ENCODE measurements at places on chromosomes 16 and 17.

DNA sequence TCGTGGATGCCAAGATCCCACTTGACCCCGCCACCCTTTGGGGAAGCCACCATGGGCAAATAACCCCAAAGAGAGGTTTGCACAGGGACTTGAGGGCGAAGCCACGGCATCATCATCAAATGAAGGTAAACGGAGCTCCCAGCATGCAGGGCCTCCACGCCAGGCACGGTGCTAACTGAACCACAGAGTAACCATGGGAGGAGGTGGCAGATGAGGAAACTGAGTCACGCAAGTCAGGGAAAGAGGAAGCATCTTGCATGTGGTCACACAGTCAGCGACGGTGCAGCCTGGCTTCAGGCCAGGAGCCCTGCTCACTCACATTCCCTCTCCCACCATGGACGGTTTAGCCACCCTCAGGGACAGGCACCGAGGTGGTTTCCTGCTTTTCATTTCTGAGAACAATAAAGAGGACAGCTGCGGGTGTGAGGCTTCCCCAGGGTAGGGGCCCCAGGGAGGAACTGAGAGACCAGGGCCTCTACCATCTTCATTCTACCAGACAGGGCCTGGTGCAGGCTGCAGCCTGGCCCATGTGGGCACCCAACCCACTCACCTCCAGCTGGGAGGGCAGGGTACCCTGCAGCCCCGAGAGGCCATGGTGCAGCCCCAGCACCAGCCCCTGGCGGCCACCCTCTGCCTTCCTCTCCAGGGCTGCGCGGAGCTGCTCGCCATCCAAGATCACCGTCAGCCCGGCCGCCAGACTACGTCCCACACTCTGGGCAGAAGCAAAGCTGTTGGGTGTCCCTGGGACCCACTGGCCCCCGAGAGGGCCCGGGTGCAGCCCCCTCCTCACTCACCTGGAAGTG lies 78.3 kb downstream of the RMI2 start:
- peak; percentile 73 for DNase-seq

GRCh38 chr17:40702271-40702670 lies 1.3 kb downstream of the KRT24 start:
- DNase-seq = no peak

GRCh38 chr17:80986046-80986445 lies 5.6 kb upstream of the CHMP6 start:
- DNase-seq = no peak

DNA sequence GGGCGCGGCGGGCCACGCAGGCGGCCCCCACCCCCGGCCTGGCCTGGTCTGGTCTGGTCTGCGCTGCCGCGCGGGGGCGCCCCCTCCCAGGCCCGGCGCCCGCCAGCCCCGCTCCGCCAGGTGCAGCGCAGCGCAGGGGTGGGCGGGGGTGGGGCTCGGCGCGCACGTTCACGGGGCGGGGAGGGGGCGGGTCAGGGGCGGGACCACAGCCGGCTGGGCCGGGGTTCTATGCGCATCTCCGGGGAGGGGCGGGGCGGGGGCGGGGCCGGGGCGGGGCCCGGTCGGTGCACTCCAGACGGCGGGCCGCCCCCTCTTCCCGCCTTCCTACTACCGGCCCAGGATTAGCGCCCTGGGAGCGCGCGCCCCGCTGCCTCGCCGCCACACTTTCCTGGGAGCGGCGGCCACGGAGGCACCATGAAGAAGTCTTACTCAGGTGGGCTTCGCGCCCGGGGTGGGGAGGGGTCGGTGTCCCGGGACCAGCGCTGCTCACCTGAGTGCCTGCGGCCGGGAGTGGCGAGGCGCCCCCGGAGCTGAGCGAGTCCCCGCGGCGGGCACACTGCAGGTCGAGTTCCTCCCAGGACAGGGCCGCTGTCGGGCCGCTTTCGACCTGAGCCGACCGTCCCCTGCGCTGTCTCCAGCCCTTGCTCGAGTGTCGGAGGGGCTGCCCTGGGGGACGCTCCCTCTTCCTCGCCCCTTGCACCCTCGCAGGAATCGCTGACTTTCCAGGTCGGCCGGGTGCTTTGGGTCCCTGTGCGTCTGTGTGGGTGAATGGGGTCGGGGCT lies 140.5 kb downstream of the SEC14L1 start:
- DNase-seq = no peak

- no peak for DNase-seq
These were observed 74.6 kb downstream of the SPAG9 start for GRCh38 chr17:51046046-51046445.

DNA sequence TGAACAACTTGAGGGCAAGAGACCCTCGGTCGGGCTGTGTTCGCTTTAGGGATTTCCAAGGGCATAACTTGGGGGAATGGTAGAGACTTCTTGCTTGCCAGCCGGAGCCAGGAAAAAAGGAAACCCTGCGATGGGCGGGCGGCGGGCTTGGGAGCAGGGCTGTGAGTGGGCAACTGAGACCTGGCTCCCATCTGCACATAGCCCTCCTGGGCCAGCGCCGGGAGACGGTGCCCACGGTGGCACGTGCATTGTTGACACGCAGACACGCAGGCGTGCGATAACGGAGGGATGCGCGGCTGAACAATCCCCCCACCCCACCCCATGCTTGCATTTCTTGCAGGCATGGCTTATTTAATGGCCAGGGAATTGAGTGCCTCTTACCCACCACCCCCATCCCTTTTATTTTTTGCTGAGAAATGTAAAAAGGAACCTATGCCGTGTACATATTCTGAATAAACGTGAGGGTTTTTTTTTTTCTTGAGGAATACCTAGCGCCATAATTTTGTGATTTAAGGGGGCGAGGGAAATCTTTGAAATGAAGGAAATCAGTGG lies 17.1 kb upstream of the ZFHX3 start:
- no peak for DNase-seq

GRCh38 chr17:65047941-65048340 lies 8.6 kb downstream of the GNA13 start:
- DNase-seq = no peak

GRCh38 chr16:19130852-19131824 lies 17.4 kb downstream of the ITPRIPL2 start:
- DNase-seq = peak; percentile 53

DNA sequence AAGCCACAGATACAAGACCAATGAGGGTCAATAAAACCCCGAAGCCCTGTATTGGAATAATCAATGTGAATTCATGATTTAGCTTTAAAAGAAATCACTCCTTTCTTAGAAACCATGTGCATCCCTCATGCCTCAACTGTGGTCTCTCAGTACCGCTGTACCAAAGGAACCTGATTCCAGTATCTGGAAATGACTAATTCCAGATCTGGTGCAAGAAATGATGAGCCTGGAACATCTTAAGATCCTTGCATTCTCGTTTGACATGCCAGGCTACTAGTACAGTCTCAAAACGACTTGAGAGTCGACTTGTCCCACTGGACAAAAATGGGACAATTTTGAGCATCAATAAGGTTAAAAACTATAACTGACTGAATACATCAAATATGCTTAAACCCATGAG lies 21.2 kb downstream of the USP31 start:
- DNase-seq = no peak

DNA sequence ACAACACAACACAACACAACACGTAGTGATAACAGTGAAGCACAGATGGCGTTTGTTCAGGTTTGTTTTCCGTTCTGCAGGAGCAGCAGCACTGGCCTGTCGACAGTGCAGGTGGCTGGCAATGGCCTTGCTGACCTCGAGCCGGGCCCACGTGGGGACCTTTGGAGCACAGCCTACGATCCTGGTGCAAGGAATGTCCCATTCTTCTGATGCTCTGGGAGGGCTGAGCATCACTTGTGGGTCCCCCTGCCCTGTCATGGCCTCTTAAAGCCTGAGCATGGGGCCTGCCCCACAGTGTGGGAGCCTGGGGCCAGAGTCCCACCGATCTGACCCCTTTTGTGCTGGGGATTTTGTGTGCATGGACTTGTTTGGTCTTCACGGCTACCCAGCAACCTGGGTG lies 6.8 kb downstream of the MAP2K3 start:
- DNase-seq = no peak

DNA sequence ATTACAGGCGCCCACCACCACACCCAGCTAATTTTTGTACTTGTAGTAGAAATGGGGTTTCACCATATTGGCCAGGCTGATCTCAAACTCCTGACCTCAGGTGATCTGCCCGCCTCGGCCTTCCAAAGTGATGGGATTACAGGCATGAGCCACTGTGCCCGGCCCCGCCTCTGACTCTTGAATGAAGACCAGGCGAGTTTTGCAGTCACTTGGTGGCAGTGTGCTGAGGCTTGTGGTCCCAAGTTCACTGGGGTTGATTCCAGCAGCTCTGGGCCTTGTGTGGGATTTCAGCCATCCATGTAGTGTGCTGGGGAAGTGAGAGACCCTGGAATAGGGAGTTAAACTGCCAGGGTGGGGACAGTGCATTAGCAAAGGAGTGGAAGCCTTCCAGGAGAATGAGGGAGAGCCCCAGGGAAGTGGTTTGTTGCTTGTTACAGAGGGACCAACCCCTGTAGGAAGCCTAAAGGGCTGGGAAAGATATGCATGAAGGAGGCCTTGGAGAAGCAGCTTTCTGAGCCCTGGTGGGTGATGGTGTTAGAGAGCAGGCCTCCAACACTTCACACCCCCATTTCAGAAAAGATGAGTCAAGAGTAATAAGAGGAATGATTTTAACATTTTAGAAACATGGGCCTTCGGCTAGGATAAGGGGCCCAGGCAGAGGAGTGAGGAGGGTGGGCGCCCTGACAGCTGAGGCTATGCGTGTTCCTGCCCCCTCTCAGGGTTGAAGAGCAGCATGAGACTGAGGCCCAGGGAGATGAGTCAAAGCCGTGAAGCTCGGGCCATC lies 14.5 kb downstream of the PSKH1 start:
- DNase-seq = no peak

GRCh38 chr17:55978578-55978977 lies 174.7 kb upstream of the ANKFN1 start:
- DNase-seq = no peak

DNA sequence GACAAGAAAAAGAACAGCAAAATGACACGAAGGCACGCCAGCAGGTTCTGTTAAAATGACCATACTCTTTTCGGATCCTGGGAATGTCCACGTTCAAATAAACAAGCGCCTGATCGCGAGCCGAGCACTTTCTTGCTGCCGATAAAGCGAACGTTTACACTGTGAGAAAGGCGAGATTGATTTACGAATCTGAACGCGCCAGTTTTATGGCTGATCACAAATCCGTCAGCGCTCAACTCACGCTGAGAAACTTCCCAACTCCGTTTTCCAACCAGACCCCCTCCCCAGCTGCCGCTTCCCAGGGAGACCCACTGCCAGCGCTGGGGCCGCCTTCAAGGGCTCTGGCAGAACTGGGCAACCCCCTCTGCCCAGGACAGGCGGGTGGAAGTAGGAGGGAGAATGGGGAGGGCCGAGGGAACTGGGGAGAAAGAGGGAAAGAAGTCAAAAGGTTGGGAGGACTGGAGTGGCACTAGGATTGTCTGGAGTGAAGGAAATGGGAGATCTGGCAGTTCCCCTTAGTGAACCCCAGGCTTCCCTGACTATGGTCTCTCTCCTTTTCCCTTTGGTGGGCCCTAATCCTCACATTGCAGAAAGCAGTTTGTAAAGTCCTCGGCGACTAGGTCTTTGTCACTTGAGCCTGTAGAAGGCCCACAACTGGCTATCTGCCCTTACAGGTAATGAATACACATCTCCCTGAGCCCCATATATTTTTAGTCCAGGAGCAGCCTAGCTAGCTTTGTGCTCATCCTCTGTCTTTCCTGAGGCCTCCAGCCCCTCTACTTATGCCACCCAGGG lies 6.9 kb downstream of the HOXB4 start:
- DNase-seq = no peak

DNA sequence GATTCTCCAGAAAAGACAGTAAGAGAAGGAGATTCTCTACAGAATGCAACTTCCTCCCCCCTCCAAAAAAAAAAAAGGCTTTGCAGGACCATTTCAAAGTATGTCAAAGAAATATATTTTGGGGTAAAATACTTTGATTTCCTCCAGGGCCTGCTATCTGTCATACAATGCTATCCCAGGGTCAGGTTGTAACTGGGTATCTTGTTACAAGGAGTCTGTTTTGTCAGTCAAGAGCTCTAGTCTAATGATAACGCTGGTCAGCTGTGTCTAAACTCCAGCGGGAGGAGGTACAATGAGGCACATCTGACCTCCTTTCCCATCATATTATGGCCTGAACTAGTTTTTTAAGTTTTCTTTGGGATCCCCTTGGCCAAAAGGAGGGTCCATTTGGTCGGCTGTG lies 408.4 kb upstream of the CDH5 start:
- no peak for DNase-seq

GRCh38 chr16:2057438-2057837 lies 9.7 kb downstream of the TSC2 start:
- DNase-seq = no peak

DNA sequence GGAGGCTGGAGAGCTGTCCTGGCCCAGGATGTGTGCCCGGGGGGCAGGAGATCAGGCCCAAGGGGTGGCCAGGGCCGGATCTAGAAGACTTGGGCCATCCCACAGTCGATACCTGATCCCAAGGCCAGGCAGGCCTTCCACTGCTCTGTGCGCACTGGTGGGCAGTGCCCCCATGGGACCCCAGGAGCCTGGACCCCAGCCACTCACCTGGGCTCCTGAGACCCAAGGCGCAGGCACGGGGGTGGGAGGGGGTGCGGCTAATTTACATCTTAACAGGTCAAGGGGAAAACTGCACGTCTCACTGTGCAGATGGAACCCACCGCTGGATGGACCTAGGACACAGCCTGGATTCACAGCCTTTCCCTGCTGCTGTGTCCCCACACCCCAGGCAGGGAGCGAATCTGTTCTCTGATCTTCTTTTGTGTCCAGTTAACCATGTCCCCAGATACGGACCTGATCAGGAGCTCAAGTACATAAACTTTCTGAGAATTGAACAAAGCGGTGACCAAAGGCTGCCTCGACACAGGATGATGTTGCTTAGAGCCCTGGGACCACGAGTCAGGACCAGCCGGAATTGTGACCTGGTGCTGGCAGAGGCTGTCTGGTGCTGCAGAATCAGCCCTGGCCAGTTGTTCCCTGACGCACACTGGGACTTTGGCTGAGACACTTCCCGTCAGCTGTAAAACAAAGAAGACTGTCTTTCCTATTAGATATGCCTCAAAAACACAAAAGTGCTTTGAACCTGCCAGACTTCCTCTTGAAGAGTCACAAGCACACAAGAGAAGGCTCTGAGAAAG lies 60.6 kb downstream of the TNFRSF13B start:
- no peak for DNase-seq

GRCh38 chr17:65547253-65547670 lies 14.2 kb downstream of the AXIN2 start:
- no peak for DNase-seq

GRCh38 chr17:71441098-71441497 lies 679.7 kb upstream of the SOX9 start:
- no peak for DNase-seq

- no peak for DNase-seq
These were observed 369.2 kb downstream of the CDH13 start for GRCh38 chr16:82995924-82996441.
